Dorsolateral prefrontal cortex (tissue), 122 donors: ENCODE measurements at places on chromosomes 2 and 18.

GRCh38 chr2:30736461-30737325, 70.6 kb downstream of the CAPN13 start:
- no peak for DNase-seq

GRCh38 chr2:175687465-175687864, 314.6 kb downstream of the LNPK start:
- no peak for DNase-seq

- DNase-seq: no peak
Observed at GRCh38 chr2:63340443-63340842, 247.8 kb downstream of the WDPCP start.

DNA sequence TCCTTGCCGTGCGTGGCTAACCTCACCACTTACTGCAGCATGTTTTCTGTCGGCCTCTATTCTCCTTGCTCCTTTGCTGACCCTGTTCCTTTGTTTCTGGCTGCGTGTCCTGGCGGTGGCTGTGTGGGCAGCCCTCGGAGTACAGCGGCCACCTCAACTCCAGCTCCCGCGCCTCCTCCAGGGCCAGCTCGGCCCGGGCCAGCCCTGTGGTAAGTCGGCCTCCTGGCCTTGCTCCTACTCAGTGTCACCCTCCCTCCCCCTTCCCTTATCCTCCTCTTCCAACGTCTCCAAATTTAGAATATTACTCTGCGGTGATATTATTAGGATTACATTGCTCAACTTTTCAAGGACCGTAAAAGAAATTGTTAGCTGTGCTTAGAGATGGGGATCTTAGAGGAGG, 59.5 kb upstream of the RBM44 start:
- DNase-seq: no peak

- DNase-seq: no peak
Observed at GRCh38 chr18:22106536-22107292, 62.7 kb upstream of the GATA6 start.

DNA sequence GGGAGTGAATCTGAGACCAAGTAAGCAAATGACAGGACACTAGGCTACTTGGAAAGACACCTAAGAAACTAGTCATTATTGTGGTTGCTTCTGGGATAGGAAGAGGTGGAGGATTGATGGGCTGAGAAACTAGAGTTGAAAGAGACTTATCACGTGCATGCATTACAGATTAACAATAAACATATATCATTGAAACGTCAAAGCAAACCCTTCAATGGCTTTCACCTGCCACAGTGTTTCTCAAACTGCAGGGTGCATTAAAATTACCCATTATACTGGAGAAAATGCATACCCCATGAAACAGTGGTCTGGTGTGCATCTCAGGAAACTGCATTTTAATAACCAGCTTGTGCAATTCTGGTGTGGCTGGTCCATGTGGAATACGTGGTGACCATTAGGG, 318.8 kb downstream of the SMAD2 start:
- DNase-seq: no peak

GRCh38 chr2:236568068-236568921, 1.3 kb upstream of the ACKR3 start:
- no peak for DNase-seq
